ENCODE measurements at places on chromosomes 5 and 9.

GRCh38 chr5:29214839-29215238, 1978.6 kb upstream of the CDH6 start:
- no peak for DNase-seq

GRCh38 chr5:18114151-18114757, 480.0 kb downstream of the TAF11L14 start:
- no peak for DNase-seq

DNA sequence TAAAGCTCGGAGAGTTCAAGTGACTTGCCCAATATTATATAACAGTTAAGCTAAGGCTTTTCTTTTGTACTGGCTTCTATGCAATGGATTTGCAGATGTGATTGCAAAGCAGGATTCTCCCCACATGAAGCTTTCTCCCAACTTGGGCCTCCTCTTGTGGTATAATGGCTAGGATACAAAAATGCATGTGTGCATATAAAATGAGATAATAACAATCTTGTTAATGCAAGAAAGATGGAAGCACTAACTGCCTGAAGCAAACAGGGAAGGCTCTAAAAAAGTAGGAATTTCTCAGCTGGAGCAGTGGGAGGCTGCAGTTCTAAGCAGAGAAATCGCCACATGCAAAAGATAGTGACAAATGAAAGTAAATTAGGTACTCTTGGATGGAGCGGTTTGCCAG, 444.2 kb upstream of the RIOK2 start:
- no peak for DNase-seq

DNA sequence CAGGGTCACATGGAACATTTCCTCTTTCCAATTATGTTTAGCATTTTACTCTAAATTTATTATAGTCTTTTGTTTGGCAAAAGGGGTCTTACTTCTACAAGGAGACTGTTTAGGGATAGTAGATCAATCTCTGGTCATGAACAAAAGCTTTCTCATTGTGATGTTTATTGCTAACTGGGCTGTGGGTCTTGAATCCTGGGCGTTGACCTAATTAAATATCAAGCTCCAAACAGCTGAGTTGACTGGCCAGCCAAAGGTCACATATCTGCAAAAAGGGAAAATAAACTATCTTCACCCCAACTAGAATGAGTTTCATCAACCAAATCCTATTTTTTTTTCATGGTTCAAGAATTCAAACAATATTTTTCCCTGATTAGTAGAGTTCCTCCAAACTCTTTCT, 245.4 kb upstream of the TUT7 start:
- DNase-seq, result no peak

Data from T47D (cell line).